Prostate gland (tissue), 2 donors: ENCODE measurements at places on chromosomes 6 and 20.

DNA sequence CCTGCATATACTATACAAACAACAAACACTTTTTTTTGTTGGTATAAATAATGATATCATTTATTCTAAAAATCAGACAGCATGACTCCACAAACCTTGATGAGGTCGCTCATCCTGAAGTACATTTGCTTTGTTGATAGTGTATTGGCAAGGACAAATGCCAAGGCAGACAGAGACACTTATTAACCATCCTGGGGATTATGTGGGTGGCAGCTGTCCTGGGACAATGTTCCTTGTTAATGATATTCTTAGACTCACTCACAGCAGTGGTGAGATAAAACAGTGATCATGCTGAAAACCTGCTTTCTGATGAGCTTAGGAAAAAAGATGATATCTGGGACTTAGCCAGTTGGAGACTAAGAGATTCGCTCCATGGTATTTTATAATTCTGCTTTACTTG, 85.4 kb upstream of the OGFRL1 start:
- DNase-seq = no peak

DNA sequence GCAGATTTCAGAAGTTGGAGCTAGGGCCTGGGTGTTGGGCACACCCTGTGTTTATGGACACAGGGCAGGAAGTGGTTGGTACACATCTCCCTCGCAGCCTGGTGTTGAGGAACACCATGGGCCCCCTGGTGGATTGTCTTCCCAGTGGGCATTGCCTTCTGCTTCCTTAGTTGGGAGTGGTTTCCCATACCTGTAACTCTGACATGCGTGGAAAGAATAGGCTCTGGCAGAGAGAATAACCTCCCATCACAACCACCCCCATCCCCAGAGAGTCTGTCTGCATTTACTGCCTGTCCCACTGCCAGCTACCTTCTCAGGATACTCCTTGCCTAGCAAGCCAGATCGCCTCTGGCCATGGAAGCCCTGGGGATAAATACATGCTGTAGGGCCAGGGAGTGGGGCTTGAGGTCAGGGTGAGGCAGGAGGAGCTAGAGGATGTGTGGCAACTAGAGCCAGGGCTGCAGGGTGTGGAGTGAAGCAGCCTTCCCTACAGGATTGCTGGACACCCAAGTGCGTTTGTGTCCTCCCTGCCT, 14.7 kb downstream of the LRRC73 start:
- no peak for DNase-seq

GRCh38 chr20:20079102-20079784, 26.9 kb downstream of the CFAP61 start:
- no peak for DNase-seq

DNA sequence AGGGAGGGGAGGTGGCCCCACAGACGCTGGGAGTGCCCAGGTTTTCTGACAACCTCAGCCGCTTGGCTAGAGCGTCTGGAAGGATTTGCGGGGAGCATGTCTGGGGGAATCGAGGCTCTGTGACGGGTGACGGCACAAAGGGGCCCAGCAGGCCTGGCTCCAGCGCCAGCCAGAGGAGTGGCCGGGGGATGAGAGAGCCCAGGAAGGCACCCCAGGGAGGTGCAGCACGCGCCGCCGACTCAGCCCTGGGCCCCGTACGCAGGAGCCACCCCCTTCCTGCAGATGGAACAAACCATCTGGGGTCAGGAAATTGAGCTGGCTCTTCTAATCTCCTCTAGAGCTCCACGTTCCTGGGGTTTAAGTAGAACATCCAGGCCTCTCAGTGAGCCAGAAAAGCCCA, 5.9 kb upstream of the SLCO4A1 start:
- no peak for DNase-seq

GRCh38 chr6:6748001-6748400, 159.5 kb downstream of the LY86 start:
- DNase-seq = no peak

GRCh38 chr6:2639896-2640295, 110.8 kb downstream of the MYLK4 start:
- DNase-seq = no peak

DNA sequence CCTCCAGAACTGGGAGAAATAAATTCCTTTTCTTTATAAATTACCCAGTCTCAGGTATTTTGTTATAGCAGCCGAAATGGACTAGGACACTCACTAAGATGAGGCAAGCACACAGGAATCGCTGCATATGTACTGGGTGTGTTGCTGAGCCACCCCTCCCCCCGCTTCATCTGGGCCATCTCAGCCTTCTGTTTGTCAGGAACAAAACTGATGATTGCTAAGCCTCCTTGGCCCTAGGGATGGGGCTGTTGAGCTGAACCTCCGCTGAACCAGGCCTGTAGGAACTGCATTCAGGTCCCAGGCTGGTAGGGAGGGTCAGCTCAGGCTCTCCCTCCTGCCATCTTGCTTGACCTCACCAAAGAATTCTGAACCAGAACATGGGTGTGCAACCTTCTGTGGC, 108.6 kb downstream of the MAP3K7 start:
- DNase-seq = no peak

DNA sequence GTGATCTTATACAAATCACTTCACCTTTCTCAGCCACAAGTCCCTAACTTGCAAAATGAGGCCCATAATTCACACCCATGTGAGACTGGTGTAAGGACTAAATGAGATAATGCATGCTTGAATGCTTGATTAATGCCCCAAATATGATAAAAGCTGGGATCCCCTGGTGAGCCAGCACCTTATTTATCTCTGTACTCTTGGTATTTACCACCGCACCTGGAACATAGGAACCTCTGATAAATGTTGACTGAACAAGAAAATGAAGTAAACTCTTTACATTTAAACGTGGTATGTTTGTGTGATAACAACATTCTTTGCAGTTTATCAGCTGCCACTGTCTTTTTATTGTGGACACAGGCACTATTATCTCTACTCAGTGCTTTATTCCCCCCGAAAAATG, 2.5 kb upstream of the APOBEC2 start:
- no peak for DNase-seq

GRCh38 chr6:5665667-5666066, 341.1 kb downstream of the NRN1 start:
- no peak for DNase-seq

GRCh38 chr6:156928126-156928525, 150.9 kb downstream of the ARID1B start:
- no peak for DNase-seq

DNA sequence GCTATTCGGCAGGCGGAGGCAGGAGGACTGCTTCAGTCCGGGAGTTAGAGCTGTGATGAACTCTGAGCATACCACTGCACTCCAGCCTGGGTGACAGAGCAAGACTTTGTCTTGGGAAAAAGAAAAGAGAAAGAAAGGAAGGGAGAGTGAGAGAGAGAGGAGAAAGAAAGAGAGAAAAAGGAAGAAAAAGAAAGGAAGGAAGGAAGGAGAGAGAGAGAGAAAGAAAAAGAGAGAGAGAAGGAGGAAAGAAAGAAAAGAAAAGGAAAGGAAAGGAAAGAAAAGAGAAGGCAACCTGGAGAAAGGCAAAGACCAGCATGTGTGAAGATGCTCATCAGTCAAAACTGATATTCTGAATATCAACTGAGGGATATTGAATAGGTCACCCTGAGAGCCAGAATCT, 143.1 kb upstream of the SASH1 start:
- DNase-seq = no peak

DNA sequence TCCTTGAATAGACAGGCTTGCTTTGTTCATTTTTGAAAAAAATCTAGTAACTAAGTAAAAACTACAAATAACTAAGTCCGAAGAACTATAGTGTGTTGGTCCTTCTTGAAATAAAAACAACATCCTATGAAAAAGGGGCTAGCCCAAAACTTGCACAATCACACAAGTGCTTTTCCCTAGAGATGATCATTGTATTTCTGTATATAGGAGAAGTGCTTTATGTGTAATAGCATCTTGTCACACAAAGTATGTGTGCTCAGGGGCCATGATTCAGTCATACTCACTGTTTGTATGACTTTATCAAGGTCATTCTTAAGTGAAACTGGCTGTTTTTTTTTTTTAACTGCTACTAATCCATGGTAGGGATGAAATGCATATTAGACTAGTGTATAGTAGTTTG, 179.8 kb downstream of the DTNBP1 start:
- no peak for DNase-seq

- no peak for DNase-seq
These were observed 4.0 kb downstream of the CITED2 start for GRCh38 chr6:139370283-139370998.

GRCh38 chr6:90583179-90583835, 3.6 kb downstream of the MAP3K7 start:
- DNase-seq = no peak

DNA sequence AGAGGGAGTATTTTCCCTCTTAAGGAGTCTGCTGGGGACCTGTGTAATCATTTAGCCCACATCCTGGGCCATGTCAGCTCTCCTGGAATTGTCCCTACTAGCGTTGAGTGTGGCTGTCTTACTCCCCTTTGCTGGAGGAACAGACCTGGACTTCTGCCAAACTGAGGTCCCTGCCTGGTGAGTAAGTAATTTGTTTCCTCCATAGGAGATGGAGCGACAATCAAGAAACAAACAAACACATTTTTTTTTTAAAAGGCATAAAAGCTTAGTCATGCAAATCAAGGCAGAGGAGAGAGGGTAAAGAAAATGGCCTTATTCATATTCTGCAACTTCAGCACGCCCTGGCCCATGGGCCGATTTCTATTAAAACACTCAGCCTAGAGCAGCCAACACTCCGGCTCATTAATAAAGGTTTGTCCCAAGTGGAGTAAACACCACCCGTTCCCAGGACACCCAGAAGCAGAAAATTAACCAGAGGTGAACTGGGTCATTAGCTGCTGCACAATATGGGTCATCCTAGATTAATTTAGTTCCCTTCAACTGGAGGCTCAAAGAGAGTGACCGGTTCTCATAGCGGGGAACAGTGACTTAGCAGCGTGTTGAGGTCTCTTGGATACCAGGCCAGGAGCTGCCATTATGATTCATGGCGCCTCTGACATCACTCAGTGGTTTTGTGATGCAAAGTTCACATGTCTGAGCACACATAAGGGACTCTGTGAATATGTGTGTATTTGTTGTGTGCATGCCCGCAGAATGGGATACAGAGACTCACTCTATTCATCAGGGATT, 165.0 kb upstream of the SULF2 start:
- DNase-seq = no peak

GRCh38 chr20:14451458-14451857, 114.0 kb upstream of the FLRT3 start:
- DNase-seq = no peak

- no peak for DNase-seq
These were observed 46.8 kb downstream of the EPM2A start for GRCh38 chr6:145688493-145688905.
